NT2/D1 (cell line): ENCODE measurements at places on chromosomes 1 and 21.

DNA sequence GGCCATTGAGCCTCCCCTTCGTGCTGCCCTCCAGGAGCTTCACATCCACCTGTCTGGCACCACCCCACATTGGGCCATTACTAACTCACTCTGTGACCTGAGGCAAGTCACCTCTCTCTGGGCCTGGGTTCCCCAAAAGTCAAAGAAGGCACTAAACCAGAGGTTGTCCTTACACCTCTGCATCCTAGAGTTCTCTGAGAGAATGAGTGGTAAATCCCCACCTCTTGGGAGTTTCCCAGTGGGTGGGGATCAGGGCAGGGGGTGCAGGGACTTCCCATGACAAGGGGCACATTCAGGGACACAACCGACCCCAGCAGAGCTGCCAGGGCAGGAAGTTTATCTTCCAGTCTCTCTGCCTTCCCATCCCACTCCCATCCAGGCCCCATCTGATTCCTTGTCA is 99.7 kb downstream of the EPHB2 start:
- no peak for DNase-seq

- no peak for DNase-seq
Measured at GRCh38 chr1:230758709-230759368, 11.7 kb downstream of the CAPN9 start.

- DNase-seq: no peak
Measured at GRCh38 chr1:87230501-87230900, 98.2 kb upstream of the LMO4 start.

- DNase-seq: no peak
Measured at GRCh38 chr1:8844501-8845006, 27.1 kb upstream of the RERE start.

- no peak for DNase-seq
Measured at GRCh38 chr21:14995226-14995625, 69.6 kb downstream of the NRIP1 start.

DNA sequence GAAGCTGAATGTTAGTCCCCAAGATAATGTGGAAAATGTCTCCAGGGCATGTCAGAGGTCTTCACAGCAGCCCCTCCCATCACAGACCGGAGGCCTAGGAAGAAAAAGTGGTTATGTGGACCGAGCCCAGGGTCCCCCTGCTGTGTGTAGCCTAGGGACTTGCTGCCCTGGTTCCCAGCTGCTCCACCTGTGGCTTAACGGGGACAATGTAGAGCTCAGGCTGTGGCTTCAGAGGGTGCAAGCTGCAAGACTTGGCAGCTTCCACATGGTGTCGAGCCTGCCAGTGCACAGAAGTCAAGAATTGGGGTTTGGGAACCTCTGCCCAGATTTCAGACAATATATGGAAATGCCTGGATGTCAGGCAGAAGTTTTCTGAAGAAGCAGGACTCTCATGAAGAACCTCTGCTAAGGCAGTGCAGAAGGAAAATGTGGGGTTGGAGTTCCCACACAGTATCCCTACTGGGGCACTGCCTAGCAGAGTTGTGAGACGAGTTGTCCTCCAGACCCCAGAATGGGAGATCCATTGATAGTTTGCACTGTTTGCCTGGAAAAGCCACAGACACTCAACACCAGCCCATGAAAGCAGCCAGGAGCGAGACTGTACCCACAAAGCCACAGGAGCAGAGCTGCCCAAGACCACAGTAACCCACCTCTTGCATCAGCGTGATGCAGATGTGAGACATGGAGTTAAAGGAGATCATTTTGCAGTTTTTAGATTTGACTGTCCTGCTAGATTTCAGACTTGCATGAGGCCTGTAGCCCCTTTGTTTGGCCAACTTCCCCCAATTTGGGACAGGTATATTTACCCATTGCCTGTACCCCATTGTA is 204.9 kb downstream of the MRPL39 start:
- DNase-seq: no peak

DNA sequence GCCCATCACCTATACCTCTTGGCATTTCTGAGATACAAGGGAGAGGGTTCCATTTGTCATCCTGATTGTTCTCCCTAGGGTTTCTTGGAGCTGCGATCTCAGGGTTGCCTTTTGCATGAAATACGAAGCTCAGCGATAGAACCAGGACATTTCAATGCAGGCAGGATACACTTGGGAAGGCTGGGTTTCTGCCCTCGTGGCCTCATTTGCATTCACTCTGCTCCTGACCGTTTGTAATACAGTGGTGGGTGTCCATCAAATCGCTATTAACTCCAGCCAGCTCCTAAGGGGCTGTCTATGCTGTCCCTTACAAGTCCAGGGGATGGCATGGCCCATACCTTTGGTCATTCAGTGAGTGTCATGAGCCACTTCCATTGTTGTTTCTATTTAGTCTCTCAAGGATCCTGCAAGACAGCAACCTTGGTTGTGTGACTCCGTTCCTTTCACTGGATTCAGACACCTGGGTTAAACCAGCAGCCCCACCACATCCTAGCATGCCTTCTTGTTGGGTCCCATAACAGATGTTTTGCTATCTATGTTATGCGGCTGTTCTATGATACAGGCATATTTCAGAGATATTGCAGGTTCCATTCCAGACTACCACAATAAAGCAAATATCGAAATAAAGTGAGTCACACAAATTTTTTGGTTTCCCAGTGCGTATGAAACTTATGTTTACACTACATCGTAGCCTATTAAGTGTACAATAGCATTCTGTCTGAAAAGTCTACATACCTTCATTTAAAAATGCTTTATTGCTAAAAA is 18.3 kb downstream of the KAZN start:
- no peak for DNase-seq

- DNase-seq: no peak
Measured at GRCh38 chr1:59560807-59561450, 253.8 kb upstream of the HOOK1 start.

DNA sequence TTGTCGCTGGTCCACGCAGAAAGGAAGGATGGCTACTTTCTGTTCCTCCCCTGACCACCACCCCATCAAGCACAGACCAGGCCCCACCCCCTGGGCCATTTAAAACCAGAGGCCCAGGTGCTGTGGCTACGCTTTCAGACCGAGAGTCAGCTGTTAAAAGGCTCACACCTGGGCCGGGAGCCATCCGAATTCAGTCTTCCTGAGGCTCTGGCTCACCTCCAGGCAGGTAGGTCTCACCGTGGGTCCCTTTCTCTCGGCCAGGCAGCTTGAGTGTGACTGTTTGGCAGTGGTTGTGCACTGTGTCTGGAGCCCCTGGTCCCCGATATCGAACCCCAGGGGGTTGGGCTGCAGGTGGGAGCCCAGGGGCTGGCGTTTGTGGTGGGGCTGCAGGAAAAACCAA is 7.2 kb downstream of the ACTL8 start:
- DNase-seq: no peak

- DNase-seq: peak; percentile 43
Measured at GRCh38 chr1:234839663-234840062, 229.7 kb upstream of the IRF2BP2 start.

DNA sequence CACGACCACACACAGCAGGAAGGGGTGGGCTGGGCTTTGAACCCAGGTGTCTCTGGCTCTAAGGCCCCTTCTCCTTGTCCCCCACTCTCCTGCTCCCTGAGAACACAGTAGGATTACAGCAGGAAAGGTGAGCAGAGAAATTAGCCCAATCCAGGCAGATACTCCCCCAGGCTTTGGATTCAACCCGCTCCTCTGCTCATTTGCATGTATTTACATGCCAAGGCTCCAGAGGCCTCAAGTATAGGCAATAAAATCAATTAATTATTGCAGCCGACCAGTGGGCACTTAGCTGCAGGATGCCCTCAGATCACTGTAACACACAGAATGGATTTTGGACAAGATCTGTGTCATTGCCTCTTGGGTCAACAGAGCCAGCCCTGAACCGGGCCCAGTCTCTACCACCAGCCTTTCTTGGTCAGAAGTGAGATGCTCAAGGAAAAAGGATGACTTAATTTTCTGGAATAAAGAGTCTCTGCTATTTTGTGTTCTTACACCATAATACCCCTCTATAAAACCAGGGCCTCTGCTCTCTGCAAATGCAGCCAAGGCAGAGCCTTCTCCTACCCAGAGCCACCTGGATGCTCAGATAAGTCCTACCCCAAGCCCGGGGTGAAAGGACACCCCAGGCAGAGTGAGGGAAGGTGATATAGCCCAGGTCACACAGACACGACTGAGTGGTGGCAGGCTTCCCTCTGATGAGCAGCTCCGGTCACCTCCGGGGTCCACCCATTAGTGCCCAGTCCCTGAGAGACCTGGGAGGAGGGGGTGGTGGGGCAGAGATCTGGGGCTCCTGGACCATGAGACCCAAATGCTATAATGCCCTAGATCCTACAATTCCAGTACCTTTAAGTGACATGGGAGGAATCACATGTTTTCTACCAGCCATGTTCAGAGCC is 28.9 kb downstream of the MATN1 start:
- DNase-seq: no peak

DNA sequence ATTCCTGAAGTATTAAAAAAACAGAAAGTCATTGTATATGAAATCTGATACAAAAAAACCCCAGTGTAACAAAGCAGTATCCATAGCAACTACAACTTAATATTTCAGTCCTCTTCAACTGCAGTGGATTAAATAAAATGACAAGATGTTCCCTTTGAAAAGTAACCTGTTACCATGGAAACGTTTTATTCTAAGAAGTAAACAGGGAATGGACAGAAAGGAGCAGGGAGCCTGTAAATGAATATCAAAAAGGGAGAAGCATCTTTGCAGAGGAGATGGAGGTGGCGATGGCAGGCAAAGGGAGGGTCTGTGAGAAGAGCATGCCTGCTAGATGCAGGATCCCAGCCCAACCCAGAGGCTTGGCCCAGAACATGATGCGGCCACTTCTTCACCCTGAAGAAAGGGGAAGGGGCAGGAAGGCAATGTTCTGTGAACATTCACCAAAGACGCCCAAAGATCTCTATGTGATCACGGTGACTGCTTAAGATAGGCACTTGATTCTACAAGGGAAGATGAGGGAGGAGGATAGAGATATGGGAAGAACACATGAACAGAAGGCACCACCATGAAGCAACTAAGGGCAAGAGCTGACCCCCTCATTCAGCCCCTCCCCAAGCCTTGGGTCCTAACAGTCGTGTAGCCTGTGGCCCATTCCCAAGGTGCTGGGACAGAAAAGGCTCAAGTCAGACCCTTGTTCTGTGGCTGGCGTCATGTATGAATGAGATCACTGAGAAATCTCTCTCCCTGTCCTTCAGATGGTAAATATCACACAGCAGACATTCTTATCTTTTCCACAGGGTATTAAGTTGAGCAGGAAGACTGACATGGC is 200.0 kb downstream of the SLC45A1 start:
- no peak for DNase-seq

DNA sequence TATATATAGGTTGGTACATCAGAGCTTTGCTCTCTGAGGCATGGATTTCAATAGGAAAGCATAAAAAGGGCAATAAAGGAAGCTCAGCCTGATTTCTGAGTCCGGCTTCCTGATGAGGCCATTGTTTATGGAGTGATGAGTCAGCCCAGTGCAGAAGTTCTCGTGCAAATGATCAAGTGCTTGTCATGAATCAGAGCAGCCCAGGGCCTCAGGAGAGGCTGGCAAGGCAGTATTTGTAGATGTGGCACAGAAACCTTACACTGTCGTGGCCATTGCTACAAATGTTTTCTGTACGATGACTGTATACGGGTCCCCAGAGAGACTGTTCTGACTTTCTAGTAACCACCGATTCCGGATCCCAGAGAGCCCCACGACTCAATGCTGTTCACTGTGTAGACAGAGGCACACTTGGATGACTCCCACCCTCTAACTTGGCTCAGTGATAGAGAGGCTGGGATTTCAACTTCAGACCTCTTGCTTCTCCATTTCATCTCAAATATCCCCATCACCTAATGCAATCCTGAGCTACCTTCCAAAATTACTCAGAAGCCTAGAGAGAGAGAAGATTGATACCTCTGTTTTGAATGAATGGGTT is 26.8 kb downstream of the UMODL1 start:
- DNase-seq: no peak

DNA sequence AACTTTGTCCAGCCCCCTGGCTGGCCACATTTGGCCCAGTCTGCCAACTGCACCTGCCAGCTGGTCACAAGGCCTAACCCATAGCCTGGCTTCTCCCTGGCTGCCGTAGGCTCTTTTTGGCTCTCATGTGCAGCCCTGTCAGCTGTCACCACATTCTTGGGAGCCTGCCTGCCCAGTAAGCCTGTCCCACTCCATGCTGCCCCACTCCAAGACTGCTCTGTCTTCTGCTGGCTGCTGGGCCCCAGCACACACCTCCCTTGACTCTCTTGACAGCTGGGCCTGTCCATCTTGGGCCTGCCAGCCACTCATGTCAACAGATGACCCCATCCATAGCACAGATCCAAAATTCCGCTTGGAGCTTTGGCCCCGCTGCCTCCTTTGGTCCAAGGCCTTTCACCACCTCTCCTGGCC is 74.3 kb upstream of the EDN2 start:
- no peak for DNase-seq

- no peak for DNase-seq
Measured at GRCh38 chr1:175216444-175216843, 23.9 kb upstream of the KIAA0040 start.

GRCh38 chr1:43541721-43542401 is 11.2 kb downstream of the PTPRF start:
- no peak for DNase-seq

DNA sequence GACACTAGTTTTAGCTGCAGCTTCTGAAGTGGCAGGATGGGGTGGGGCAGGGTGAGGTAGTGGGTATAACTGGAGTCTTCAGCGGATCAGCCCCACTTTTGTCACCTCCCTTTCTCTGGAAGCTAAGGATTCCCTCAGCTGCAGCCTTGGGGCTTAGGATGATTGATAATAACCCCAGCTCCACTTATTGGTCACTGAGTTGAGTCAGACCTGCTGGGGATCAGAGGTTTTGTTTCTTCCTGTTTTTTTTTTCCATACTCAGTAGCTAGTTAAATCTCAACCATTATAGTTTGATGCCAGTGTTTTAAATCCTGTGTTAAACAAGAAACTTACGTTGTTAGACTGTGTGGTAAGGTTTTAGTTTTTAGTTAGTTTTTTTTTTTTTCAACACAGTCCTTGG is 57.2 kb downstream of the LAMC1 start:
- DNase-seq: no peak

- no peak for DNase-seq
Measured at GRCh38 chr21:29104239-29104708, 26.2 kb upstream of the MAP3K7CL start.

DNA sequence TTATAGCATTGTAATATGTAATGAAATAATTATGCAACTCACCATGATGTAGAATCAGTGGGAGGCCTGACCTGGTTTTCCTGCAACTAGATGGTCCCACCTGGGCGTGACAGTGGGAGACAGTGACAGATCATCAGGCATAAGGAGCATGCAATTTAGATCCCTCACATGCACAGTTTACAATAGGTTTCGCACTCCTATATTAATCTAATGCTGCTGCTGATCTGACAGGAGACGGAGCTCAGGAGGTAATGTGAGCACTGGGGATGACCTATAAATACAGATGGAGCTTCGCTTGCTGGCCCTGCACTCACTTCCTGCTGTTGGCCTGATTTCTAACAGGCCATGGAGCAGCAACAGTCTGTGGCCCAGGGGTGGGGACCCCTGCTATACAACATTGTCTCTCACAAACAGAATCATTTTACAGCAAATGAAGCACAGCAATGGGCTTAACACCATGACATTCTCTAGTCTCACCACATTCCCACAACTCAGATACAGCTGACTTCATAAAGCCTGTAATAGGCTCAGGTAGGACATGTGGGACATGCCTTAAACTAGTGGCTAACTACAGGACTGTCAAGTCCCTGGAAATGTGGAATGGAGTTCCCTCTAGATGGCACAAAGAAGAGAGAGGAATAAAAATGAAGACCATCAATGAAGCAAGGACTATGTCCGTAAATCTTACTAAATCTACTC is 40.7 kb upstream of the SLC5A9 start:
- DNase-seq: no peak
